Anterior cingulate cortex (tissue), 58 donors: ENCODE measurements at places on chromosomes 7 and 10.

- no peak for DNase-seq
Observed at GRCh38 chr7:3206771-3207191, 94.3 kb upstream of the SDK1 start.

DNA sequence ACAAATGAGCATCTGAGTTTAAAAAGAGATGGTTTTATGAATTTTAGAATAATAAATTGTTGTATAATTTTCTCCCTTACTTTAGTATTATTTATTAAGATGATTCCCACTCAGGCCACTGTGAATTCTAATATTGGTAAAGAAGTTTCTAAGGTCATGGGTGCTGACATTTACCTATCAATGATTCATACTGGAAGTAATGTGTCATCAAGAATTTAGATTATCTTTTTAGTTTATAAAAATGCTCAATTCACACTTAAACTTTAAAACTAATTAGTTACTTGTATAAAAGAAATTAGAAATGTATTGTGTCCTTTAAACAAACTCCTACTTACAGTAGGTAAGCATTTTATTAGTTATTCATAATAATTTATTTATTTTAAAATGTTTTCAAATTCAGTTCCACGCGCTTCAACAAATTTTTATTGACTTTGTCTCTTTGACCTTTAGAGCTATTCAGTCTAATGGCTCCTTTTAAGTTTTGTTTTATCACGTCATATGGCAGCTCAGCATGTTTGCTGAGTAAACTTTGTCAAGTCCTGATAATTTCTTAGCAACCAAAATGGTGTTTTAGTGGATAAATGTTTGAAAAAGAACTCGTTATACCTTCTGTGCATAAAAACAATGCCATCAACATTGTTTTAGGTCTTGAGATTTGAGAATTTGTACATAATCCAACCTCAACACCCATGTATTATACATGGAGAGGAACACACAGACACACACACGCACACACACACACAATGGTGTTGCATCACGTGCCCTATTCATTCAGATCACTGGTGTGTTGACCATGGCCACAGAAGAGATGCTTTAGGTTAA is 15.1 kb upstream of the MRC1 start:
- no peak for DNase-seq

- no peak for DNase-seq
Observed at GRCh38 chr7:97430006-97430405, 301.9 kb upstream of the TAC1 start.

DNA sequence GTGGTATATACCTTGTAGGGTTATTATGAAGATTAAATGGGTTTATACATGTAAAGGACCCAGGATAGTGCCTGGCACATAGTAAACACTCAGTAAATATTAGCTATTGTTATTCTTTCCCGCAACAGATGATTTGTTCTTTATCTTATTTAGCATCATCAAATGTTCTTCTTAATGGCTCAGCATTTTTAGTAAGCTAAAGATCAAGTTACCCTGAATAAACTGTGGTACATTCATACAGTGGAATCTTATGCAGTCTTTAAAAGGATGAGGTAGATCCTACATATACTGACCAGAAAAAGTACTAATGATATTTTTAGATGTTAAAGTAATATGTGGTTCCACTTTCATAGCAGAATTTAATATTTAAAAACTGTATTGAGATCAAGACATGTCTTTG is 65.4 kb downstream of the ST7 start:
- DNase-seq = no peak

DNA sequence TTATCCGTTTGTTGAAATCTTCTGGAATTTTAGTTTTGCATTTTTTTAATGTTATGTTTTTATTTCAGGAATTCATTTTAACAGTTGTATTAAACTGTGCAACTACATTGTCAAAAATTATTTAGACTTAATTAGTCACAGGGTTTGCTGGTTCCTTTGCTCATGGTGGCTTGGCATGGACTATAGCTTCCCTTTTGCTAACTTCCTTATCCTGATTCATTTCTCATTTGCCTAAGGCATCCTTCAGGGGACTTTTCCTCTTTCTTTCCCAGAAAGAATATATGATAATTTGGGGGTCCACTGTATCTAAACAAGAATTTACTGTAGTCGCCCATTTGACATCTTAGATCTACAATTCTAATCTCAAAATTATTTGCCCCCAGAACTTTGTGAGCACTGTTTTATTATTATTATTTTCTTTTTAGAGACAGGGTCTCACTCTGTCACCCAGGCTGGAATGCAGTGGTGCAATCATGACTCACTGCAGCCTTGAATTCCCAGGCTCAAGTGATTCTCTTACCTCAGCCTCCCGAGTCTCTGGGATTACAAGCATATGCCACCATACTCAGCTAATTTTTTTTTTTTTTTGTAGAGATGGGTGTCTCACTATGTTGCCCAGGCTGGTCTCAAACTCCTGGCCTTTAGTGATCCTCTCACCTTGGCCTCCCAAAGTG is 13.9 kb downstream of the FIGNL1 start:
- no peak for DNase-seq

DNA sequence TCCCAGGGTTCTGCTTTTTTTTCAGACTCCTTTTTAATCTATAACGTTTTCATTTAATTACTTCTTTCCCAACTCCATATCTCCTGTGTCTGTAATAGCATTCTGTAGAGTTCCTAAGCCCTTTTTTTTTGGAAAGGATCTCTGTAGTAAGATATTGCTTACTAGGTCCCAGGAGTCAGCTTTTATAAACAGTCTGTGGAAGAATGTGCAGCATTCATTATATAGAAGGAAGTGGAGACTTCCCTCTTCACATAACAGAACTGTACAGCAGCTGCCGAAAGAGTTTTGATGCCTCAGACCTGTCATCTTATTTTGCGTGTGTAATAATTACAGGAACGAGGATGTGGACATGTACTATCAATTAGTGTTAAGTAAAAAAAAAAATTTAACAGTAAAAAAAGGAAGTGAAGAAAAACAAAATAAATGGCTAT is 7.4 kb upstream of the STEAP4 start:
- no peak for DNase-seq

DNA sequence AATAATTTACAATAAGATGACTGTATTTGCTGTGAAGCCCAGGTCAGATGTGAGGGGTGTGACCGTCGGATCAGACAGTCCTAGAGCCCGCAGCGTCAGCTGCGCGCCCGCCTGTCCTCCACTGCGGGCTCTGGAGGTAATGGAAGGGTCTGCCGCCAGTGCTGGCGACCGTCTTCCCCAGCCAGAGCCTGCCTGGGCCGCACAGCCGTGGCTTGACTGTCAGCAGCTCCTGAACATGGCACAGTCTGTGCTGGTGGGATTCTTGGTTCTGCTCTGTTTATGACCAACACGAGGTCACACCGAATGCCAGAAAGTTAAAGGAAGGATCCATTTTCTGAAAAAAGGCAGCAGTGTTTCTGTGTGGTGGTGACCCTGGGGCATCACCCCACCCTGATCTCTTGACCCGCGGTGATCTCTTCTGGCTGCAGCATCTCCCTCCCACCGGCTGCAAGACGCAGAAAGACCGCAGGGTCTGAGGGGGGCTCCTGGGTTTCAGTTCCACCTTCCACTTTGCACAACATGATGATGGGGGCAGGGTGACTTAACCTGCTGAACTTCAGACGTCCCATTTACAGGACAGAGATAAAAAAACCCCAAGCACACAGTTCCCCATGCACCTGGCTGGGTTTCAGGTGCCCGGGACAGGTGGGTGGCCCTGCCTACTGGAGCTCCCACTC is 103.7 kb downstream of the DNAJB6 start:
- no peak for DNase-seq

GRCh38 chr7:70093205-70093904 is 495.1 kb downstream of the AUTS2 start:
- no peak for DNase-seq

GRCh38 chr10:23439961-23440889 is 1.4 kb downstream of the OTUD1 start:
- DNase-seq = peak; percentile 39

DNA sequence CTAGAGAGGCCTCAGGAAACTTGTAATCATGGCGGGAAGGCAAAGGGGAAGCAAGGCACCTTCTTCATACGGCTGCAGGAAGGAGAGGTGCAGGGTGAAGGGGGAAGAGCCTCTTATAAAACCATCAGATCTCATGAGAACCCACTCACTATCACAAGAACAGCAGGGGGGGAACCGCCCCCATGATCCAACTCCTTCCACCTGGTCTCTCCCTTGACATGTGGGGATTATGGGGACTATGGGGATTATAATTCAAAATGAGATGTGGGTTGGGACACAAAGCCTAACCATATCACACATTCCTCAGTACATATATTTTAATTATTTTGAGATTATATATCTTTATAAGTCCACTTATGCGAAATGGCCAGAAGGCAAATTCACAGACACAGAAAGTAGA is 8.9 kb downstream of the HK1 start:
- DNase-seq = no peak

- DNase-seq = peak; percentile 4
Observed at GRCh38 chr10:99658622-99659030, 683 bp upstream of the ENTPD7 start.

GRCh38 chr10:103273041-103273441 is 3.9 kb upstream of the INA start:
- DNase-seq = no peak

DNA sequence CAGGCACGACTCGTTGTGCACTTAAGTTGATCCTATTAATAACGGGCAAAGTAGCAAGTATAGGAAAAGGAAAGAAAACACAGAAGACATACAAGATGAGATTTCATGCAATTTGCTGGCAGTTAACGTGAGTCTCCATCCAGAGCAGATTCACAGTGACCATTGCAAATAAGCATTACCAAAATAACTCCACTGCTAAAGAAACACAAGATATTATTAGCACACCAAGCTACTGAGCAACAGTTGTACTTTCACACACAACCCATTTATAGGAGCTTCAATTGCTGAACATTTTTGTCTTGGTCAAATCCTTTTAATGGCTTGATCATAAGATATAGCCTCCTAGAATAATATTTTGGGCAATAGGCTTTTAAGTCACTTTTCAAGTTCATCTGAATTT is 187.7 kb upstream of the HGF start:
- DNase-seq = no peak

GRCh38 chr10:101886521-101887312 is 43.1 kb upstream of the KCNIP2 start:
- DNase-seq = no peak

GRCh38 chr7:140398821-140399220 is 491 bp upstream of the SLC37A3 start:
- no peak for DNase-seq
